ENCODE measurements at places on chromosomes 4 and X.

- DNase-seq: no peak
Observed at GRCh38 chr4:152935631-152936445, at the start of gene FHDC1. Gene FHDC1 (plus strand): TSS chr4:152936323. CDS start chr4:152943058, 6,735 bp downstream.

- DNase-seq: no peak
Observed at GRCh38 chr4:187042251-187042650, 318.6 kb upstream of the FAT1 start.

- no peak for DNase-seq
Observed at GRCh38 chr4:146643812-146644401, 5.2 kb downstream of the POU4F2 start.

GRCh38 chr4:80226094-80226493 is 28.8 kb downstream of the PRDM8 start:
- no peak for DNase-seq

DNA sequence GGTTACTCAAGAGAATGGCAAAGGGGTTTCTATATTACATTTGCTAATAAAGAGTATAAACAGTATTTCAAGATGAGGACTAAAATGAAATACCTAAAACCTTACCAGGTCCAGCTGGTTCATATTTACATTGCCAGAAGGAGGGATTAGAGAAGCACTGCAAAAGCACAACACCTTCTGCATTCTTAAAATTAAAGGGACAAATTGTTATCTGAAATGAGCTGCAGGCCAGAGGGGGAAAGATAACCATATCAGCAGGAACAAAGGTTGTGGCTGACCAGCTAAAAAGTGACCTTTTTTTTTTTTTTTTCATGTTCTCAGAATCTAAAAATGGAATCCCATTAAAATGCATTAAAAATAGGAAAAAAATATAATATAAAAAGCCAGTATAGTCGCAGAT is 39.7 kb downstream of the AFF2 start:
- DNase-seq: no peak

Measured in nucleus accumbens (tissue), 56 donors.